ENCODE measurements at places on chromosomes 3 and 15. TPM values are rescaled to one million over a fixed set of nuclear protein-coding genes. Genes with fewer than 3 reads are reported as not detected.

The RLBP1 gene
- not detected for polyA plus RNA-seq

DNA sequence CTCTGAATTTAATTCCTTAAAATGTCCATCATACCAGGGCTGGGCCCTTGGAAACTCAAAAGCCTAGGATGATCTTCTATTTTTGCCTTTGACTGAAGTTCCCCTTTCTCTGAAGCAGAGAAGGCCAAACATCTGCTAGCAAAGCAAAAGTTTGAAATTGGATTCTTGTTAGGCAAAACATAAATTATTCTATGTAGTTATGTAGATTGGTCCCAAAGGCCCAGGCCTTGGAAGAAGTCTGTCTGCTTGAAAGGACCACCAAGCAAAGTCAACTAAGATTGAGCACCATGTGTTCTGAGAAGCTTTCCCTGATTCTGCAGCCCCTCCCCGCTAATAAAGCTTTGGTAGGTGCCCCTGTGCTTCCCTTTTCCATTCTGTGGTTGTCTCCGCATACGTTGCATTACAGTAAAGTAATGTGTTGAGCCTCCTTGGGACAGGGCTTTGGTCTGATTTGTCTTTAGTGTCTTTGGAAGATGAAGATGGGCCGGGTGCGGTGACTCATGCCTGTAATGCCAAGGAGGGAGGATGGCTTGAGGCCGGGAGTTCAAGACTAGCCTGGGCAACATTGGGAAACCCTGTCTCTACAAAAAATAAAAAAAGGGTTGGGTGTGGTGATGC lies 56.4 kb downstream of the RPL39L start:
- no peak for DNase-seq

- no peak for DNase-seq
These were observed 133.2 kb downstream of the CHSY1 start for GRCh38 chr15:101118615-101119014.

DNA sequence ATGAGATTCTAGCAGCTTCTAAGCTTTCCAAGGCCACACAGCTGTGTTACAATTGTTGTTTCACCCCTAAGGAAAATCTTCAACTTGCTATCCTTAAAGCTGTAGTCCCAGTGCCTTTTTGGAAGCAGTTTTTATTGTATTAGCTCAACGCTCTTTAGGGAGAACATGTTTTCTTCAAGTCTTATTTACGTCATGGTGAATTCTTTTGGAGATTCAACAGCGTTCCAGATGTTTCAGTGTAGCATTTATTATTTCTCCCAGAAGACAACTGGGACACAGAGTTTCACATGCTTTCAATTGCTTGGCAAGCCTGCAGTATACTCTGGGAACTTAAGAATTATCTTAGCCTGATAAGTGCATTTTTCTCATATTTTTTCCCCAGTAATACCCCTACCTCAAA lies 888.3 kb downstream of the PLOD2 start:
- no peak for DNase-seq

The MCTP2 gene
- polyA plus RNA-seq: 36.5 TPM

DNA sequence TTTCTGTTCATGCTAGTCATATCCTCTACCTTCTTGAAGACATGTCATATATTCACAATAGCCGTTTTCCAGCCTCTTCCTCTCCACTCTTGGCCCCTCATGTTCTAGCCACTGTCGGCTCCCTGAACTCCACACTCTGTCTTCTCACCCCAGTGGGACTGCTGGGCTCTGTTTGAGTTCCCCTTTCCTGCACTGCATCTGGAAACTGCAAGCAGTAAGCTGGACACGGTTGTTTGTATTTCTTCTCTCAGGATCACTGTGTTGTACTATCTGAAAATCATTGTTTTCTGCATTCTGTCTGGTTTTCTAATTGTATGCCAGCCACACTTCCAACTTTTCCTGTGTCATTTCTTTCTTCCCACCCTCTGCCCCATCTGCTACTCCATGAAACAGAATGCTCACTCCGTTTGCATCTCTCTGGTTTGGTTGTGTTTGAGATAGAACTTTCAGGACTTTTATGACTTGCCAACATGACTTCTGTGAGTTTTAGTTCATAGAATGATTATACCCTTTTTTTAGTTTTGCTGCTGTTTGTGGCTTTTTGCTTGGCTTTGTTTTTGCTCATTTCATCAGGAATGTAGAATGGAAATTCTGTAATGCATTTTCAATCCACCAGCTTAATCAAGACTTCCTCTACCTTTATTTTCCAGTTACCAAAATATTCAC lies 192.3 kb downstream of the PLCL2 start:
- no peak for DNase-seq

- DNase-seq: no peak
These were observed 2.1 kb upstream of the GABRA5 start for GRCh38 chr15:26864664-26865191.

The PRSS50 gene
- 0.74 TPM for polyA plus RNA-seq

- no peak for DNase-seq
These were observed 368.6 kb upstream of the MCTP2 start for GRCh38 chr15:93862791-93863190.

- no peak for DNase-seq
These were observed 64.6 kb downstream of the CYP11A1 start for GRCh38 chr15:74302821-74303359.

The LRRC28 gene
- polyA plus RNA-seq: 28.6 TPM

DNA sequence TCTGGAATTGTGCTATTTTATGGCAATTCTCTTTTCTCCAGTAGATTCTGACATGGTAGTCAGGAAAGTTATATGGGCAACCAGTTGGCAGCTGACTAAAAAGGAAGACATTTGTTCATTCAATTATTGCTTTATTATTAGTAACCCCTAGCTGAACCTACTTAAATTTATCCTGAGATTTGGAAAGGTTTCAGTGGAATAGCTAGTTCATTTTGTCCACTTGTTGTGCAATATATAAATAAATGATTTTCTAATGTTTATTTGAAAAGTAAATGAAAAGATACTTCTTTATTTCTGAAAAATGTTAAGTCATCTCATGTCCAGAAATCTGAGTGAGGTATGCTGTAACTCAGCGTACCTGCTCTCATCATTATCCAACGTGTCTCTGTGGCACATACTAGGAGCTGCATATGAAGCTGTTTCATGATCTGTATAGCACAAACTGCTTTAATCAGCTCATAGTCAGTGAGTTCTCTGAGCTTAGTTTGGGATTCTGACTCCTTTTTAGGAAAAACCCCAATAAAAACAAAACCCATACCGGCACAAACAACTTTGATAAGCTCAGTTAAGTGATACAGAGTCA lies 35.9 kb downstream of the RARB start:
- DNase-seq: no peak

DNA sequence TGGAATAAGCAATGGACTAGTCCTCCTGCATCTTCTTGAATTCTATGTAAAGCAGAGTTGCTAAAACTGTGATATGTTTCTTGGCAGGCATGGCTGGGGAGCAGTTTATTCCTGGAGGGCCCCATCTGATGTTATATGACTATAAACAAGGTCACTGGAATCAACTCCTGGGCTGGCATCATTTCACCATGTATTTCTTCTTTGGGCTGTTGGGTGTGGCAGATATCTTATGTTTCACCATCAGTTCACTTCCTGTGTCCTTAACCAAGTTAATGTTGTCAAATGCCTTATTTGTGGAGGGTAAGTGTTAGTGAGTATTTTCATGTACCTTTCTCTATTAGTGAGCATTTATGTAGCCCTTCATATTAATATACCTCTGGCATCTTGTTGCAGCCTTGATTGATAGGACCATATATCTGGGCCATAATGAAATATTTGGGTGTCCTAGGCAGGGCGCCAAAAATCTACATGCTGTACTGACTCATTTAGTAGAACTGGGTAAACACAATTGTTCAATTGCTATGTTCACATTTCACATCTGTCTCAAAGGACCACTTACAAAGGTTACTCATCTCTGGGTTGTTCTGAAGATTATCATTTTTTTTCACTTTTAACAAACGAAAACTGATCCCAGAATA lies 52.6 kb upstream of the ADGRG7 start:
- no peak for DNase-seq

DNA sequence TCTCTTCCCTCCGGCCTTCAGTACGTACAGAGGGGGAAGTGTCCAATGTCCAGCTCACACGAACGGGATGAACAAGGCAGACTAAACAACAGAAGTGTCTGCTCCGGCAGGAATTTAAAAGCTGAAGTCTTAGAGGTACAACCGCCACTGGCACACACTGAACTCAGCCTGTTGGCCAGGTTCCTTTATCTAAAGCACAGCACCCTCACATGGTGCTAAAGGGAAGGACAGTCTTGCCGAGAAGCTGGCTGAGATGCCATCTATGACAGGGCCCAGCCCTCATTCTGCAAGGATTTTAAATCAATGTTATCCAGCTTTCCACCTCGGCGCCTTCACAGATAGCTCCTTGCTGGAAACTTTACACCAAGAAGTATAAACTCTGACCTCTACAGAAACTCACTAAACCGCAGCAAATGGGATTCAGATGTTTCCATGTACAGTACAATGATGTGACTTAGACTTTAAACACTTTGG lies 2.8 kb downstream of the ADAMTS17 start:
- DNase-seq: peak; percentile 51

DNA sequence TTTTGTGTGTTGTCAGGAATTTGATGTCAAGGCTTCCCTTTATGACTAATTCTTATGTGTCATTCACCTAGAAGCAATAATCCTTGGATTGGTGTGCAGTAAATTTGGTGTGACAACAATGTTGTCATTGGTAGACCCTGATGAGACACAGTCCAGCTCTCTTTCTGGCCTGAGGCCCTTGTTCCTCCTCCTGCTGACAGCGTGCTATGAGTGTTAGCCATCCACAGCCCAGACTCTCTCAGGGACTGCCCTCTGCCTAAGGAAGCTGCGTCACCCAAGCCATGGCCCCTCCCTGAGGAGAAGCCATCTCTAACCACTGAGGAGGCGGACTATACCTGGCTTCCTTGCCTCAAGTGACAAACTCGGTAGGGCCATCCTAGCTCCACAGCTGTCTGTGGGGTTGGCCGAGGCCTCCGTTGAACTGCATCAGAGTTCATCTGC lies 13.3 kb upstream of the TM4SF1 start:
- no peak for DNase-seq

DNA sequence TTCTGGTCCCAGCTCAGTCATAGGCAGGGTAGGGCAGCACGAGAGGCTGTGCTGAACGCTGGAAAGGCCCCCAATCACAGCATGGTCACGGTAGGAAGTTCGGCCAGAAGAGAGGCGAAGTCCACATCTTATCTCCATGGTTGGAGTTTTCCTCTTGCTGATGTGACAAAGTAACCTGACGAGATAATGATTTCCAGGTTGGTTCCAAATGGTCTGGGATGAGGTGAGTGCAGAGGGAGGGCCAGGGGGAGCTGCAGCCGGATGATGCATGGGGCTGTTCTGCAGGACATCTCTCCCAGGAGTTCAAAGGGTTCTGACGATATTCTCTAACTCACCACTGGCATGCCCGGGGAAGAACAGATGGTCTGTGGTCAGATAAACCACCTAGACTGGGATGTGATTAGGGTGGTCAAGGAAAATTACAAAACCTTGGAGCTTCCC lies 83.2 kb upstream of the WNT5A start:
- no peak for DNase-seq

DNA sequence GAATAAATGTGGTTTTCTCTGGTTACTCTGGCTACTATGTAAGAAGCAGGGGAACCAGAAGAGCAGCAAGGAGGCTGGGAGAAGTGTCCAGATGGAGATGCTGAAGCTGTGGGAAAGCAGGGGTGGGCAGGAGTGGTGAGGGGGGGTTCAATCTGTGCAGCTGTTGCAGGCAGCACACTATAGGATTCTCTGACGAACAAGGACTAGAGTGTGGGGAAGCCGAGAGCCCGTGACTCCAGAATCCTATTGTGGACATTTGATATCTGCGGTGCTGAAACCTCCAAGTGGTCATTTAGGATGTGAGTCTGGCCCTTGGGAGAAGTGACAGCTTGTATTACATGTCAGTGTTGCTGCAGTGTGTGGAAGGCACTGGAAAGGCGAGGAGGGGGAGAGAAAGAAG lies 60.5 kb downstream of the GABRB3 start:
- DNase-seq: no peak

DNA sequence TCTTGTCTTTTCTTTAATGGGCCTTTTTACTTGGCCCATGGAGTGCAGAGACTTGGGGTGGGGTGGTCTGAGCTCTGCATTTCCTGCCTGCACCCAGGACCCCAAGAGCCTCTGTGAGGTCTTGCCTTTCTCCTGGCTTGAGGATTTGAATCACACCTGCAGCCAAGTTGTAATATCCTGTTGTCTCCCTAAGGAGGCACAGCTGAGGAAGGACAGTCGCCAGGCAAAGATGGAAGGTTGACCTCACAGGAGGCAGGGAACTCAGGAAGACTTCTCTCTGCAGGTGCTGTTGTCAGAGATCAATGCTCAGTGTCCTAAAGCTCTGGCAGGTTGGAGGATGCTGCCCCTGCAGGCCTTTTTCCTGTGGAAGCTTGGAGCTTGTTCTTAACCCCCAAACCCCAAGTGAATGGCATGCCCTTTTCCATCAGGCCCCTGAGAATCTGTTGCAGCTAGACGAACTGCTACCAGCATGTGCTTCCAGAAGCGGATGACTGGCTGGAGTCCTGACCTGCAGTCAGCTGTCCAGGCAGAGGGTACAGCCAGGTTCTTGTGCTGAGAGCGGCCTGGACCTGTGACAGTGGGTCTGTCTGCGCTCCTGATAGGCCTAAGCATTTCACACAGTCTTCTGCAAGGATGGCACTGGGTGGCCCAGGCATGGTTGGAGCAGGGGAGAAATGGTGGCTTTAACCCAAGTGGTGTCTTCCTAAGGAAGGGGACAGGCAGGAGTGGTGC lies 120.0 kb downstream of the EEFSEC start:
- DNase-seq: no peak

GRCh38 chr3:143628971-143629370 lies 219.3 kb downstream of the SLC9A9 start:
- DNase-seq: no peak

GRCh38 chr15:77122576-77122975 lies 51.7 kb upstream of the TSPAN3 start:
- no peak for DNase-seq

The NGRN gene
- polyA plus RNA-seq: 120 TPM

DNA sequence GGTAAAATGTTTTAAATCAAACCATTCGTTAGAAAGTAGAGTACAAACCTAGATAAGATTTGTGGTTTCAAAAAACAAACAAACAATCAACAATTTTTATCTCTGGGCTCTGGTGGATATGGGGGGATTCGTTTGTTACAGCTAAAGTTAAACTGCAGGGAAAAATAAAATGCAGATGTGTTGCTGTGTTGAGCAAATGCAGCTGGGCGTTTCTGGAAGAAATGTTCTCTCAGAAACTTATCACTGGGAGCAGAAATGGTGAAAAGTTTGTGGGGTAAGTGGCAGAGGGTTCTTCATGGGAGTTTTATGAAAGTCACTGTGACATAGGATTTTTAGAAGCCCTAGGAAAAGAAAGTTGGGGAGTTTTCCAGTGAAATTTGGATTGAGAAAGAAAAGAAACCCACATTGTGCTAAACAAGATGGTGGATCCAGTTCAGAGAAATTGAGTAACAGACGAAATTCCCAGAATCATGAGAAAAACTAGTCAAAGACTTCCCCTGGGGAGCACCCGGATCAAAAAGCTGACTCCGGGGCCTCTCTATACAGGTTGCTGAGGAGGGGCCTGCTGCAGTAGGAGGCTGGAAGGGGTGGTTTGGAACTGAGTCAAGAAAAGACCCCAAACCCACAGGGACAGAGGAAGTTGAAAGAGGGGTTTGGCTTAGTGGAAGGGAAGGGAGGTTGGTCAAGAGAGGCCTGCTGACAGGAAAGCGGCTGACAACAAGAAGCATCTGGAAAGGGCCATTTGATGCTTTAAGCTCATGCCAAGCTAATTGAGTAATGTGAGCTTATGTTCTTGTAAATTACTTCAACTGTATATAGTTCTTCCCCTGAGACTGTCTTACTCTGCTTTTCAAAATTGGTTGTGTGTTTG lies 108.7 kb downstream of the RARB start:
- no peak for DNase-seq

The ZNF80 gene
- 0.09 TPM for polyA plus RNA-seq

GRCh38 chr15:91861223-91861622 lies 7.7 kb downstream of the SLCO3A1 start:
- DNase-seq: no peak

The EIF4E3 gene
- 13.4 TPM for polyA plus RNA-seq
